Neural progenitor cell (in vitro differentiated cells): ENCODE measurements at places on chromosomes 13 and 19. TPM values are rescaled to one million over a fixed set of nuclear protein-coding genes. Genes with fewer than 3 reads are reported as not detected.

- peak overlapping the region; percentile 33 for H3K4me3 ChIP-seq
- H3K36me3 ChIP-seq = no peaks in the 10 kb centered on the region
- H3K27ac ChIP-seq = no peak overlapping the region
- H3K4me1 ChIP-seq = no peaks in the 10 kb centered on the region
- DNase-seq = peak; percentile 81
These were observed 45.9 kb downstream of the SPTBN4 start for GRCh38 chr19:40512473-40513344.

GRCh38 chr13:70380809-70381208, 272.6 kb upstream of the KLHL1 start:
- no peak overlapping the region for H3K4me3 ChIP-seq
- no peak overlapping the region for H3K27ac ChIP-seq
- H3K36me3 ChIP-seq = no peaks in the 10 kb centered on the region
- H3K27me3 ChIP-seq = no peaks in the 10 kb centered on the region
- no peaks in the 10 kb centered on the region for H3K4me1 ChIP-seq
- no peak for DNase-seq

GRCh38 chr13:78040205-78040830, 121.7 kb upstream of the EDNRB start:
- H3K27ac ChIP-seq = no peak overlapping the region
- no peaks in the 10 kb centered on the region for H3K27me3 ChIP-seq
- no peak for DNase-seq
- H3K4me3 ChIP-seq = no peak overlapping the region
- H3K36me3 ChIP-seq = no peaks in the 10 kb centered on the region

- H3K27me3 ChIP-seq = no peaks in the 10 kb centered on the region
- no peak overlapping the region for H3K27ac ChIP-seq
- H3K36me3 ChIP-seq = no peaks in the 10 kb centered on the region
- no peak for DNase-seq
- no peaks in the 10 kb centered on the region for H3K4me1 ChIP-seq
- H3K4me3 ChIP-seq = no peak overlapping the region
These were observed 5.3 kb upstream of the TCF3 start for GRCh38 chr19:1657746-1658145.

The IQCN gene
- 0.11 and 1.4 TPM in 2 replicates for total RNA-seq

The CALR3 gene
- 0.09 and 2.0 TPM in 2 replicates for total RNA-seq

The DNAJB1 gene
- 61.4 and 61.9 TPM in 2 replicates for total RNA-seq

DNA sequence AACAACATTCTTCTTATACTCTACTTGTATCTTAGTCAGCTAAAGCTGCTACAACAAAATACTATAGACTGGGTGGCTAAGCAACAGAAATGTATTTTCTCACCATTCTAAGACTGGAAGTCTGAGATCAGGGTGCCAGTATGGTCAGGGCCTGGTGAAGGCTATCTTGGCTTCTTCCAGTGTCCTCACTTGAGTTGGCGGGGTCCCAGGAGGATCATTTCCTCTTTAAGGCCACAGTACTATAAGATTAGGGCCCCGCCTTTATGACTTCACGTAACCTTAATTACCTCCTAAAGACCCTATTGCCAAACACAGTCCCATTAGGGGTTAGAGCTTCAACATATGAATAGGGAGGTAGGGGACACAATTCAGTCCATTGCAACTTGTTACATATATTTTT, 30.7 kb upstream of the DOCK9 start:
- H3K27me3 ChIP-seq = no peaks in the 10 kb centered on the region
- no peaks in the 10 kb centered on the region for H3K36me3 ChIP-seq
- no peak for DNase-seq
- no peak overlapping the region for H3K27ac ChIP-seq

The ZNF536 gene
- 0.24 and 0.84 TPM in 2 replicates for total RNA-seq

The DKKL1 gene
- 3.0 and 5.6 TPM in 2 replicates for total RNA-seq

The TTYH1 gene
- total RNA-seq = 34.2 and 128 TPM in 2 replicates

- no peaks in the 10 kb centered on the region for H3K27me3 ChIP-seq
- DNase-seq = no peak
- no peak overlapping the region for H3K27ac ChIP-seq
- H3K36me3 ChIP-seq = no peaks in the 10 kb centered on the region
- H3K4me1 ChIP-seq = peaks cover 23% of the 10 kb centered on the region
These were observed 552.3 kb upstream of the ARGLU1 start for GRCh38 chr13:107119989-107120881.

GRCh38 chr13:77530875-77531274, 4.6 kb upstream of the SCEL start:
- DNase-seq = no peak
- no peaks in the 10 kb centered on the region for H3K4me1 ChIP-seq
- H3K4me3 ChIP-seq = no peak overlapping the region
- no peaks in the 10 kb centered on the region for H3K27me3 ChIP-seq
- no peaks in the 10 kb centered on the region for H3K36me3 ChIP-seq

DNA sequence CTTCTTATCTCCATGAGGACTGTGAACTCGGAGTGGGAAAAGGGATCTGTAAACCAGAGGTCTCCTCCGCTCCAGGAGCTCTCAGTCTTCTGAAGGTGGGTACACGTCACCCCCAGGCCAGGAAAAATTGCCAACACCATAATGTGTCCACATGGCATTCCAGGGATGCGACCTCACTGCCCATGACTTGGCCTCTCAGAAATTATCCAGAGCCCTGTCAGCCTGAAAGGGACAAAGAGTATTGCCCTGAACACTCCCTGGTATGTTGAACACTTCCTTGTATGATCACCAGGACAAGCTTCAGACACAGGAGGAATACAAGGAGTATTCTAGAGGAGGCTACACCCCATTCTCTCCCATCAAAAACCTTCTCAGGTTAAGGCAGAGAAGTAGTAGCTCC, 81.0 kb upstream of the SLC7A1 start:
- no peaks in the 10 kb centered on the region for H3K27me3 ChIP-seq
- no peak overlapping the region for H3K4me3 ChIP-seq
- H3K4me1 ChIP-seq = no peaks in the 10 kb centered on the region

- H3K27ac ChIP-seq = no peak overlapping the region
- peak; percentile 71 for DNase-seq
- no peaks in the 10 kb centered on the region for H3K36me3 ChIP-seq
- H3K4me1 ChIP-seq = peaks cover 3% of the 10 kb centered on the region
- peaks cover 62% of the 10 kb centered on the region for H3K27me3 ChIP-seq
These were observed 348.3 kb downstream of the LIG4 start for GRCh38 chr13:107866941-107867623.

DNA sequence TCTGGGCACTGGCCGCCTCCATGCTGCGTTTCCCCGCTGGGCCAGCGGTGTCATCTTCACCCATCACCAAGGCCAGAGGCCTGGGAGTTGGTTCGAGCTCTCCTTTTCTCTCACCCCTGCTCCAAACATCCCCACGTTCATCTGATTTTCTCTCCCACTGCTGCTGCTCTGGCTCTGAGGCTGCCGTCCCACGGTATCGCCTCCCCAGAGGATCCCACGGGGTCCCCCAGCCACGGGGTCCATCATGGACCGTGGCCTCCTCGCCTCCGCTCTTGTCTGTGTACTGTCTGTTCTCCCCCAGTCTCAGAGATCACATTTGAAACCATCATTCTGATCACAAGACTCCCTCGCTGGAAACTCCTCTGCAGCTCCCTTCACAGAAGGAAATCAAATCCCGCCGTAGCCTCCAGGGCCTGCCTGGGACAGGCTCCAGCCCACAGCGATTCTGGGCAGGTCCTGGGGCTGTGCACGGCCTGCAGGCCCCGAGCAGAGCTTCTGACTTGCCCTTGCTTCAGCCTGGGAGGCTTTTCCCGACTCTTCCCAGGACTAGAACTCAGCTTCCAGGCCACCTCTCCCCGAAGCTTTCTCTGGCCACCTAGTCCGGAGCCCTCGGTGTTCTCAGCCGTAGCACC, 64.2 kb downstream of the SOX1 start:
- H3K27ac ChIP-seq = no peak overlapping the region
- no peaks in the 10 kb centered on the region for H3K36me3 ChIP-seq
- no peak overlapping the region for H3K4me3 ChIP-seq
- no peaks in the 10 kb centered on the region for H3K27me3 ChIP-seq

DNA sequence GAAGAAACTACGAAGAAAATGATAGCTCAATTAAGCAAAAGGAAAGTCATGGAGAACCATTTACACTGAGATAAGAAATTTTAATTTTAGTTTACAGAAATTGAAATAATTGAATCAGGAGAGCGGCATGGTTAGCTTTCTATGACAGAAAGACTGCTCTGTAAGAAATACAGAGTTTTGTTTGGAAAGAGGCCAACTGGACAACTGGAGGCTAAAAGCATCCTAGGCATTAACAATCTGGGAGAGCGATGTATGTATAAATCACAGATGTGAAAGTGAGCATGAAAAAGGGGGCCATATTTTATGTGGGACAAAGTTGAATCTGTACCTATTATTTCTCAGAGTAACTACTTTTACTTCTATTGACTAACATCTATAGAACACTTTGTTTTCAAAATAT, 1608.8 kb upstream of the PCDH20 start:
- no peak for DNase-seq
- H3K36me3 ChIP-seq = no peaks in the 10 kb centered on the region
- no peak overlapping the region for H3K4me3 ChIP-seq
- no peaks in the 10 kb centered on the region for H3K27me3 ChIP-seq

DNA sequence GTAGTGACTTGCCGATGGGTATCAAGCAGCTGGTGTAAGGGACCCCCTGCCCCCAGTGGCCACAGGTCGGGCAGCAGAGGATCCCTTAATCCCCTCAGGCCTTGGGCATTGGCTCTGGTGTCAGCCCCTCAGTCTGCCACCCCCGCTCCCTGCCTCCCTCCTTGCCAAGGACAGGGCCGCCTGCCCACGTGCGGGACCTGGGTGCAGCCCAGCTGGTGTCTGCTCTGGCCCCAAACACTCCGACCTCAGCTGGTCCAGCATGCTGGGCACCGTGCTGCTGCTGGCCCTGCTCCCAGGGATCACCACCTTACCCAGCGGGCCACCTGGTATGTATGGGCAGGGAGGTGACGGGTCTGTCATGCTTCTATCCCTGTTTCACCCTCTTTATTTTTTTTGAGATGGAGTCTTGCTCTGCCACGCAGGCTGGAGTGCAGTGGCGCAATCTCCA, at the start of gene TGFBR3L:
Gene TGFBR3L (plus strand): TSS at position 233 of the 448 bp plus-strand sequence.
- no peak within 1 kb of the TSS for H3K4me3 ChIP-seq
- H3K4me1 ChIP-seq = peaks cover 8% of the 10 kb centered on the region
- no peak within 1 kb of the TSS for H3K27ac ChIP-seq
- no peaks in the 10 kb centered on the region for H3K36me3 ChIP-seq

DNA sequence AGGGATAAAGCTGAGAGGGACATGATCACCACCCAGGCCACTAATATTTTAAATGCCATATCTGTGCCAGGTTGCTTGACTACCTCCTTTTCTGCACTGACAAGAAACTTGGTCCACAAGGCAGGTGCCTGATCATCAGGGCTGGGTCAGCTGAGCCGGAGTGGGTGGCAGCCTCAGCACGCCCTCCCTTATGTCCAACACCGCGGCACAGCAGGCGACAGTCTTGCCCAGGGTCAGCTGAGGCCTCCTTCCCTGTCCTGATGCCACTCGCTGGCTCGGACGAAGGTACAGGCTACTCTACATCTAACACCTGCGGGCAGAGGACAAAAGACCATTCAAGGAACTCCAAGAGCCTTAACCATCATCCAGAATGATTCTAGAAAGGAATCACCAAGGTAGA, 16.9 kb downstream of the ZC3H4 start:
- no peaks in the 10 kb centered on the region for H3K27me3 ChIP-seq
- peak overlapping the region; percentile 13 for H3K27ac ChIP-seq
- no peaks in the 10 kb centered on the region for H3K36me3 ChIP-seq
- H3K4me1 ChIP-seq = peaks cover 40% of the 10 kb centered on the region
- H3K4me3 ChIP-seq = no peak overlapping the region

The OR10H2 gene
- total RNA-seq = not detected in 2 replicates

- no peaks in the 10 kb centered on the region for H3K36me3 ChIP-seq
- DNase-seq = no peak
- peaks cover 13% of the 10 kb centered on the region for H3K4me1 ChIP-seq
- no peak overlapping the region for H3K27ac ChIP-seq
- H3K4me3 ChIP-seq = no peak overlapping the region
These were observed 29.4 kb upstream of the NDFIP2 start for GRCh38 chr13:79451500-79451962.

The AP3D1 gene
- total RNA-seq = 50.9 and 93.7 TPM in 2 replicates

- H3K4me3 ChIP-seq = peak overlapping the region; percentile 15
- no peaks in the 10 kb centered on the region for H3K36me3 ChIP-seq
- peak; percentile 68 for DNase-seq
- H3K4me1 ChIP-seq = no peaks in the 10 kb centered on the region
- H3K27me3 ChIP-seq = peaks cover 85% of the 10 kb centered on the region
- H3K27ac ChIP-seq = no peak overlapping the region
These were observed 7.6 kb downstream of the GPR32 start for GRCh38 chr19:50777830-50778303.
